ENCODE measurements at places on chromosomes 2 and 18.

- DNase-seq: no peak
These were observed 577.1 kb upstream of the KLHL29 start for GRCh38 chr2:22807872-22808271.

GRCh38 chr2:198483051-198483450 lies 678.7 kb downstream of the PLCL1 start:
- DNase-seq: no peak

GRCh38 chr2:121348128-121348740 lies 63.2 kb upstream of the TFCP2L1 start:
- no peak for DNase-seq

DNA sequence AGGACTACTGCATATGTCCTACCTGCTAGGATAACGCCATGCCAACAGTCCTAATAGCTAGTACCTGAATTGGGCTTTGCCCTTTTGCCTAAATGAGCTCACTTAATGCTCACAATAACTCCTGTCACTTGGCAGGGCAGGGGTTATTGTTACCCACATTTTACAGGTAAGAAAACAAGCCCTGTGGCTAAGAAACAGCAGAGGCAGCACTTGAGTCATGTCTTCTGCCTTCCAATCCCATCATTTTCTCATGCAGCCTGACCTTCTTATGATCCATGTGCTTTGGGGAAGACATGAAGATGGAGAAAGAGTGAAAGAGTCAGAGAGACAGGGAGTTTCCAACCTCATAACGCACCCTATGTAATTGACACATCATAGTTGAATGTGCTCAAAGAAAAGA lies 33.6 kb upstream of the LPIN1 start:
- no peak for DNase-seq

DNA sequence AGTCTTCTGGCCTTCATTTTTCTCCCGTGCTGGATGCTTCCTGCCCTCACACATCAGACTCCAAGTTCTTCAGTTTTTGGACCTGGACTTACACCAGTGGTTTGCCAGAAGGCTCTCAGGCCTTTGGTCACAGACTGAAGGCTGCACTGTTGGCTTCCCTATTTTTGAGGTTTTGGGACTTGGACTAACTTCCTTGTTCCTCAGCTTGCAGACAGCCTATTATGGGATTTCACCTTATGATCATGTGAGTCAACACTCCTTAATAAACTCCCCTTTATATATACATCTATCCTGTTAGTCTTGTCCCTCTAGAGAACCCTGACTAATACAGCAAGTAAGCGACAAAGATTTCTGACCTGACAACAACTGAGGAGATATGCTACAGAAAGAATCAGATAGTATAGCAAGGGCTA lies 7.2 kb downstream of the CDC42EP3 start:
- DNase-seq: no peak

DNA sequence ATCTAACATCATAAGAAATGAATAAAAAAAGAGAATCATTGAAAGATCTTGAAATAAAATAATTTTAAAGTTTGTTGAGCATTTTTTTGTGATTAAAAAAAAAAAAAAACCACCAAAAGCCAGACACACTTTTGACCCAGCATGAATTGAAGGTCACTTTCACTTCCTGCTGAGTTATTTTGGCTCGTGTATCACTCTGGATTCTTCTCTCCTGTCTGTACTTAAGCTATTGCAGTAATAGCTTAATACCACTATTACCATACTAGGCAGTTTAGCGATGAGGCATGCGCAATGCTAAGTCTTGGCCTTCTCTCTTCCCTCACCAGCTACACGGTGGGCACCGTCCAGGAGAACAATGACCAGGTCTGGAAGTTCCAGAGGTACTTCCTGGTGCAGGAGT lies 54.5 kb upstream of the SPP2 start:
- DNase-seq: no peak

DNA sequence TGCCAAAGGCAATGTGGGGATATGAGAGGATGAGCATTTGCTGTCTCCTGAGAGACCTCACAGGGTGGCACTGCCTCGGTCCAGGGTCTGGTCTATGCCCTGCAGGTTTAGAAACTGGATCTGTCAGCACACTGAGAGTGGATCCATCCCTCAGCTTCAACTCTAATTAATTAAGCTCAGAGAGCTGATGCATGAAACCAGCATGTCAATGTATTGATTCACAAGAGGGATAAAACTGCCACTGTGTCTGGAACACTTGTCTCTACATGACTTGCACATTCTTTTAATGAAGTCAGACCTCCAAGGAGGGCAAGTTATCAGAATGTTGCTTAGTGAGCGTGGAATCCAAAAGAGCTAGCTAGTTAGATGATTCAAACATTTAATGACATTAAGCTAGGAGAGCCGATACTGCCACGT lies 22.5 kb upstream of the POLE4 start:
- no peak for DNase-seq

- no peak for DNase-seq
These were observed 190.9 kb upstream of the FOSL2 start for GRCh38 chr2:28201671-28202180.

- DNase-seq: no peak
These were observed 18.2 kb downstream of the CYBRD1 start for GRCh38 chr2:171540437-171540836.

DNA sequence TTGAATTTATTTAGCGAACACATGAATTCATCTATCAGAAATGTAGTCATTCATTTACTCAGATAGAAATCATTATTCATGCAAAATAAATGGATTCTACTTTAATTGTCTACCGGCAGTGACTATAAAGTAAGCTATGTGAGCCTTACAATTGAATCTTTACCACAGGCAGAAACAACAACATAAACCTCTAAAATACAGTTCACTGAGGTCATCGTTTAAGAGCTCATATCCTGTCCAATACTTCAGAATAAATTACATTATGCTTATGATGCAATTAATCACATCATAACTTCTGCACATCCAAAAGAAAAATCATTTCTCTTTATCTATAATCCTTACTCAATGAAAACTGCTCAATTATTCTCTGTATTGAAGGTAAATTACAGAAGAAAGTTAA lies 244.7 kb downstream of the HNMT start:
- DNase-seq: no peak

DNA sequence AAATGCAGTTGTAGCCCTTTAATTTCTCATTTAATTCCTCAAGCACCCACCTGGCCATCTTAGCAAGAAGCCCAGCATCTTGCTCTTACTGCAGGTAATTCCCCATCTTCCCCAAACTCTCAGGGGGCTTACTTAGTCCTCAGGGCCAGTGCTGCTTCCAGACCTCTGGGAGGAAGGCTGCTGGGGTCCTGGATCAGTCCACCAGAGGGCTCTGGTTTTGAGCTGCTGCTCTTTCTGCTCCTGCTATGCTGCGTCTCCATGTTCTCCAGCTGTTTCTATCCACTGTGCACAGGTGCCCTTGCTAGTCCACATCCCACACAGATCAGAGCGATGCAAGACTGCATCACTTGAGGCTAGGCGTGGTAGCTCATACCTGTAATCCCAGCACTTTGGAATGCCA lies 34.5 kb upstream of the TMEM87B start:
- no peak for DNase-seq

DNA sequence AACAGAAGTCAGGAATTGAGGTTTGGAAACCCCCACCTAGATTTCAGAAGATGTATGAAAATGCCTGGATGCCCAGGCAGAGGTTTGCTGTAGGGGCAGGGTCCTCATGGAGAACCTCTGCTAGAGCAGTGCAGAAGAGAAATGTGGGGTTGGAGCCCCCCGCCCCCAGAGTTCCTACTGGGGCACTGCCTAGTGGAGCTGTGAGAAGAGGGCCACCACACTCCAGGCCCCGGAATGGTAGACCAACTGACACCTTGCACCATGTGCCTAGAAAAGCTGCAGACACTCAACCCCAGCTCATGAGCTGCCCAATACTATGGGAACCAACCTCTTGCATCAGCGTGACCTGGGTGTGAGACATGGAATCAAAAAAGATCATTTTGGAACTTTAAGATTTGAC lies 967.0 kb upstream of the NRXN1 start:
- no peak for DNase-seq

DNA sequence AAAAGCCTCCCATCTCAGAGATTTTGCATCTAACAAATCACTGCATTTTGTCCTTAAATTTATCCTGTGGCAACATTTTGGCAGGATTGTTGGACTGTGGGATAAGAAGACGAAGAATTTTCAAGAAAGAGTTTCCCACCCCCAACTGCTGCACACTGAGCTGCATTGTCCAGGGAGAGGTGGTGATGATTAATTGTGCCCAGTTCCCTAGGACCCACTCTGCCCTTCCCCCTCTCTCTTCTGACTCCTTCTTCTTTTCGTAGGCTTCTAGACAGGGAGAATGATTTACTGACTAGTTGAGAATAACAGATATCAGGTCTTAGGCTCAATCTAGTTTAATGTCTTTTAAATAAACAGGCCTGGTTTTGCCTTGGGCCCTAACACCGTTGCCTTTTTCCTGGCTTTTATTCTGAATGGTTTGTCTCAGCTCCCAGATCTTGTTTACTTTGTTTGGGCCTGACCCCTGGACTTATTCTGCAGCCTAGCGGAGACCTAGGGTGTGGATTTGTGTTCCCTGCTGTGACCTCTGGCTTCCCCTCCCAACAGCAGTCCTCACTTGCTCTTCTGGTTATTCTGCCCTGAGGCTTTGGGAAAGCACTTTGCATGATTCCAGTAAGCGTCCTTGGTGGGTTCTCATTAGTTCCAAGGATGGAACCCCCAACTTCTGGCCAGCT lies 233.3 kb downstream of the INSIG2 start:
- DNase-seq: no peak

DNA sequence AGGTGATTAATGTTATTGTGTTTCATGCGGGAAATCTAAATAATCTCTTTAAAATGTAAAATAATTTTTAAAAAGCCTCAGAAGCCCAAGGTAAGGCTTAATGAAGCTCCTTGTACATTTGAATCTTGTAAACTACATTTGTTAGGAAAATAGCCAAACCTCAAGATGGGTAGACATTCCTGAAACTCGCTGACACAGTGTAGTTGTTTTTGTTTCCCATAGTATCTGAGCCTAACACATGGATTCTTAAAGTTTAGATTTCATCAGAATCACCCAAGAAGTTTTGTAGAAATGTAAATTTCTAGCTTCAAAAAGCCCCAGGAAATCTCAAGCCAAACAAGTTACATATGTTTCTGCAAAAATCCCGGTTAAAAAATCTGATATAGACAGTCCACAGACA lies 1221.1 kb upstream of the ACVR2A start:
- DNase-seq: no peak

GRCh38 chr2:102278720-102279390 lies 32.5 kb upstream of the IL1RL1 start:
- no peak for DNase-seq

DNA sequence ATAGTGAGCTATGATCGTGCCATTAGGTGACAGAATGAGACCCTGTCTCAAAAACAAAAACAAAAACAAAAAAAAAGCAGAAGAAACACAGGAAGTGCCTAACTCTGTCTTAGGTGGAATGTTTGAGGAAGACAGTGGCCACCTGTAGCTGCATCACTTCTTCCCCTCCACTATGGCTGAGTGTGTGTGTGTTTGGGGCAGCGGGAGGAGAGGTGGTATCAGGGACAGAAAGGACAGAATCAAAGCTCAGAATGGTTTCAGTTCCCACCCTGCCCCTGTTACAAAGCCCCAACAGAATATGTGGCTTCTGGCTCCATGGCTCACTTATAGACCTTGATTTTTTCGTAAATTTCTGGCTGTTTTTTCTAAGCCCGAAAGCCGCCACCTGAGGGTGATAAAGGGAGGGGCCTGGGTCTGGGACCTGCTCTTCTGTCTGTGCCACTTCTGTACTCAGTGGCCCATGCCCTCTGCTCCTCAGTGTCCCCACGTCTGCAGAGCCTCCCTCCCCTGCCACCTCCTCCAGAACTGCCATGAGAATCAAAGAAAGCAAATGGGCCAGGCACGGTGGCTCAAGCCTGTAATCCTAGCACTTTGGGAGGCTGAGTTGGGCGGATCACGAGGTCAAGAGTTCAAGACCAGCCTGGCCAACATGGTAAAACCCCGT lies 27.4 kb downstream of the SERTAD2 start:
- no peak for DNase-seq

- no peak for DNase-seq
These were observed 102.6 kb downstream of the MCFD2 start for GRCh38 chr2:46813020-46813415.

DNA sequence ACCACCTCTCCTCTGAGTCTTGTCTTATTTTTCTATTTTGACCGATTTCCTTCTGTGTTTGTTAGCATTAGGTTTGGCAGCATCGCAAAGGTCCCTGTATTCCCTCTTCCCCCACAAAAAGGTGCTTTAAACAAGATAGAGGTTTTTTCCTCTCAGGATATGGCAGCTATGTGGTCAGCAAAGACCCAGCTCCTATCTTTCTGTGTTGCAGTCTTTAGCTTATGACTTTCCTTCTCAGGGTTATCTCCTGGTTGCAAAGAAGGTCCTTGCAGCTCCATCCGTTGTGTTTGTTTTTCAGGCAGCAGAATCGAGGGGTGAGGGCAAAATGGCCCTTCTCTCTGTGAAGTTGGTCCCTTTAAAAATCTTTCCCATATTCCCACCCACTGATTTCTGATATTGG lies 38.4 kb downstream of the GALNT1 start:
- no peak for DNase-seq

GRCh38 chr2:159201360-159202063 lies 85.0 kb downstream of the WDSUB1 start:
- DNase-seq: no peak

DNA sequence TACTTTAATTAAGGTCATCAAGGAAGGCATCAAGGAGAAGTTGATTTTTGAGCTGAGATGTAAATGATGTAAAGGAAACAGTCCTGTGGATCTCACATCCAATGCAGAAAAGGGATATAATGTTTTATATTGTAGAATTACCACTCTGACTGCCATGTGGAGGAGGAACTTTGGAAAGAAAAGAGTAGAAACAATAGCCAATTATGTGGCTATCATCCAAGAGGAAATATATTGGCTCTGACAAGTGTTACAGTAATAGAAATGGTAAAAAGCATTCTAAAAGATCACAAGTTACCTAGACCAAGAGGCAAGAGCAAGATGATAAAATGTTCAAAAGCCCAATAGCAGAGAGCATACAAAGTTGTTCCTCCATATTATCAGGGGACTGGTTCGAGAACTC lies 26.8 kb downstream of the BARD1 start:
- no peak for DNase-seq

GRCh38 chr2:36530983-36531354 lies 67.0 kb downstream of the FEZ2 start:
- no peak for DNase-seq

DNA sequence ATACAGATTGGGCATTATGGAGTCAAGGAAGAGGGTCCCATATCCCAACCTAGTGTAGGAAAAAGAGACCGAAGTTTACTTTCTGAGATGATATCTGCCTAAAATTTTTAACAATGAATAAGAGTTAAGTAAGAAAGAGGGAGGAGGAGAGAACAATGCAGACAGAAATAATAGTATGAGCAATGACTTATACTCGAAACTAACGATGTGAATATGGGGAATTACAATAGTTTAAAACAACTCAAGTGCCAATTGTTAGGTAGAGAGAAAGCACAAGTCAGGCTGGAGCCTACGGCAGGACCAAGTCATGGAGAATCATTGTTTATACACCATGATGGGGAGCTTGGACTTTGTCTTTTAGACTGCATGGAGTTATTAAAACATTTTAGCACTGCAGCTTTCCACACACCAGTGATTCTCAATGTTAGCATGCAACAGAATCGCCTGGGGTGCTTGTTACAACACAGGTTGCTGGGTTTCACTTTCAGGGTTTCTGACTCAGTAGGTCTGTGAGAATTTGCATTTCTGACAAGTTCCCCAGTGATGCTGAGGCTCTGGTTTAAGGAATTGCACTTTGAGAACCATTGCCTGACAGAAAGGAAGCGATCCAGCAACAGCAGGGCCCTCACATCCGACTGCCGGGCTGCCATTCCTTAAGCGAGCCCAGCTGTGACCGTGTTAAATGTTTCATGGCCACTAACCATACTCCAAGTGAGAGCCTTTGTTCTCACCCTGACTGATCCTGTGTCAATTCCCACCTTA lies 511.2 kb downstream of the DCDC2C start:
- no peak for DNase-seq

GRCh38 chr18:10242936-10243680 lies 211.3 kb upstream of the APCDD1 start:
- no peak for DNase-seq
